T1000 (cell line): ENCODE measurements at places on chromosomes 11 and 22.

GRCh38 chr11:36763187-36763586 lies 165.2 kb upstream of the RAG2 start:
- no peak for DNase-seq

- no peak for DNase-seq
Observed at GRCh38 chr11:61892085-61892370, 683 bp upstream of the FADS3 start.

GRCh38 chr11:8833568-8834315 lies 77.2 kb upstream of the AKIP1 start:
- DNase-seq: no peak

DNA sequence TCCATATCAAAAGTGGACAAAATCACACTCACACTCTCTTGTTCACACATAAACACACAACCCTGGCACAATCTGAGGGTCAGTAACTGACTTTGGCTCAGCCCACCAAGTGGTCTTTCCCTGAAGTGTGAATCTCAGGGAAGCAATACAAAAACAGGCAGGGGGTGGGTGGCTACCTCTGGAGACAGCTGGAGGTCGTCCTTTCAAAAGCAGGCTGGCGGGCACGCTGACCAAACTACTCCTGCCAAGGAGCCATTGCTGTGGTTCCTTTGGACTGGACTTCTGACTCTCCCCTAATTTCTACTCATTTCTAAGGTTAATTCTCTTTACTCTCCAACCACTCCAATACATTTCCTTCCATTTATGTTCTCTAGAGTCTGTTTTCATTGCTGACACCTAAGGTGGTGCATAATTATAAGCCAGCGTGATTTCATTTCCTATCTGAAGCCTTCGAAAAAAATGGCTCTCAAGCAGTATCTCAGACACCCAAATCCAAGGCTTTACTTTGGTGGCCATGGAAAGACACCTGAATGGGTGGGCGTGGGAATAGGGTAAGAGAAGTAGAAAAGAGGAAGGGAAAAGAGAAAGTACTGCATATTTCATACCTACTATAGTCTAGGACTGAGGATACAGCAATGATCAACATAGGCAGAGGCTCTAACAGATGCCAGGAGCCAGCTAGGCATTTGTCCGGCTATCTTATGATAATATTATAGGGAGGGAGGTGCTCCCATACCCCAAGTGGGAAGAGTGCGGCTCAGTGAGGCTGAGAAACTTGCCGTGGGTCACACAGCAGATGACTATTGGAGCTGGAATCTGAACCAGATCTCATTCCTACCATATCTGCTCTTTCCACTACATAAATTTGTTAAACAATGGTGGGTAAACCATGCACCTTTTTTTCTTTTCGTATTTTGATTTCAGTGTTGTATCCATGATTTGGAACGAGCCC lies 22.0 kb downstream of the FZD4 start:
- no peak for DNase-seq

DNA sequence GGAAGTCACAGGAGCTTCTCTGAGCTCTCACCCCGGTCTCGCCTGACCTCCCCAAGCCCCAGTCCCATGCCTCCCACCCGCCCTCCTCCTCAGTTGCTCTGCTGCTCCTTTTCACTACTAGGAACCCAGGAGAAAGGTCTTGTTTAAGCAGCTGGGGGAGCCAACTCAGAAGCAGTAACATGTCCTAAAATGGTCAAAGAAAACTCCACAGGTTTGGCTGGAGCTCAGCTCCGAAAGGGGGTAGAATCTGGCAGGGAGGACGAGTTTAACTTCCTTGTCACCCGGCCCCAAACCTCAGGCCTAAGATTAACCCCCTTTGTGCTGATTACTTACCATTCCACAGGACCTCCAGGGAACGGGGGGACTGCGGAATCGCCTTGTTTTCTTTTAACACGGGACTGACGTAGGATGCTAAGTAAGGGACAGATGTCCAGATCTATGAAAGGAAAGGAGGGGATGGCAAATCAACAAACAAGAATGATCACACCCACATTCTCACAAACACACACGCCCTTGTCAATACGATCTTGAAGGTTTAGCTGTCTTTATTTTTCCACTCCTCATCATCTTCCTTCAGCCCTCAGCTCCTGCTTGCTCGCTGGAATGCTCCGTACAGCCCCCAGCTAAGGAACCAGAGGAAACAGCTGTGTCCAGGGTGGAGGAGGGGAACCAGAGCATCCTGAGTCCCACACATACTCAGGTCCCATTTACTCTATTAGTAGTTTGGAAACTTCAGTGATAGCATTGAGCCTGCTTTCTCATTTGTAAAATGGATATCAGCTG lies 13.5 kb downstream of the PCSK7 start:
- DNase-seq: no peak

- DNase-seq: no peak
Observed at GRCh38 chr11:69864686-69865661, 45.8 kb upstream of the FGF3 start.

- no peak for DNase-seq
Observed at GRCh38 chr11:108160970-108161566, 39.7 kb downstream of the ACAT1 start.

GRCh38 chr11:6124245-6124644 lies 16.8 kb downstream of the OR56B4 start:
- DNase-seq: no peak

DNA sequence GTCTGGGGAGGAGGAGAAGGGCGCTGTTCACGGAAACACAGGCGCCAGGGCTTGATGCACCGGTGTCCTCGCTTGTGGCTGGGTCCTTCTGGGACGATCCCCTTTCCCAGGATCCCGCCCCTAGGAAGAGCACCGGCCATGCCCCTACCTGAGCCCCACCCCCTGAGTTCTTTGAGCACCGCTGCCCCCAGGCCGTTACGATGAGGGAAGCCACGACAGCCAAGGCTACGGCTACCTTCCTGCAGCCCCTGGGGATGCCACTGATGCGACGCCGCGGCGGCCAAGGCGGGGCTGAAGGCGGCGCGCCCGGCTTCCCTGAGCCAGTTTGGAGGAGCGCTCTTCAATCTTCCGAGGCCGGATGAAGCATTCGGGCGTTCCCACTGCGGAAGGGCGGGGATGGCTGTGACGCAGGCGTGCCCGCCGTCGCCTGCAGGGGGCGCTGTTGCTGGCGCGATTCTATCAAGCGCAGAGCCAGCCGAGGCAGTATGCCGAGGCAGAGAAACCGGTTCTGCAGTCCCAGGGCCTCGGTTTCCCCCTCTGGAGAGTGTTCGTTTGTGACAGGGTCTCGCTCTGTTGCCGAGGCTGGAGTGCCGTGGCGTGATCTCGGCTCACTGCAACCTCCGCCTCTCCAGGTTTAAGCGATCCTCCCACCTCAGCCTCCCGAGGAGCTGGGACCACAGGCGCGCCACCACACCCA lies 9.7 kb upstream of the NEFH start:
- DNase-seq: no peak
